Stimulated activated CD8-positive, alpha-beta memory T cell treated with anti-CD3 and anti-CD28 coated beads, Interleukin-7, amount 100 ng/mL, for 4 hours (primary cell): ENCODE measurements at places on chromosomes 1 and 21.

DNA sequence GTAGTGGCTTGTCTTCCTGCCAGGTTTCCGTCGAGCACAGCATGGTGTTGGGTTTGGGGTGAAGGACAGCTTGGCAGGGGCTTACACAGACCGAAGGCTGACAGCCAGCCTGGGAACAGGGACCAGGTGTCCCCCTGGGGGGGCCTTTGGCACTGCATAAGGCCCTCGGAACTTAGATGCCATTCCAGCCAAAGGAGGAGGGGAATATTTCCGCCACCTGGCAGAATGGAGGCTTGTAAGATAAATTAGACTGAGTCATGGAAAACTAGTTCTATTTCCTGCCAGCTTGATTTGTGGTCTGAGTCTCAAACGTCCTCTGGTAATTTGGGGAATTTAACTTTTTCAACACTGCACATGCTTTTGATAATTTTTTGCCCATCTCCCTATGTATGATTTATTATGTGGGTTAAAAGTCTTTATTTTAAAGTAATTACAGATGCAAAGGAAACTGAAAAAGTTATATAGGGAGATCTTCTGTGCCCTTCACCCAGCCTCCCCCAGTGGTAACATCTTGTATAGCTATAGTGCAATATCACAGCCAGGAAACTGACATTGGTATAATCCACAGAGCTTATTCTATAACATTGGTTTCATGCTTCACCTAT lies 11.5 kb upstream of the TMEM51 start:
- DNase-seq, result no peak

DNA sequence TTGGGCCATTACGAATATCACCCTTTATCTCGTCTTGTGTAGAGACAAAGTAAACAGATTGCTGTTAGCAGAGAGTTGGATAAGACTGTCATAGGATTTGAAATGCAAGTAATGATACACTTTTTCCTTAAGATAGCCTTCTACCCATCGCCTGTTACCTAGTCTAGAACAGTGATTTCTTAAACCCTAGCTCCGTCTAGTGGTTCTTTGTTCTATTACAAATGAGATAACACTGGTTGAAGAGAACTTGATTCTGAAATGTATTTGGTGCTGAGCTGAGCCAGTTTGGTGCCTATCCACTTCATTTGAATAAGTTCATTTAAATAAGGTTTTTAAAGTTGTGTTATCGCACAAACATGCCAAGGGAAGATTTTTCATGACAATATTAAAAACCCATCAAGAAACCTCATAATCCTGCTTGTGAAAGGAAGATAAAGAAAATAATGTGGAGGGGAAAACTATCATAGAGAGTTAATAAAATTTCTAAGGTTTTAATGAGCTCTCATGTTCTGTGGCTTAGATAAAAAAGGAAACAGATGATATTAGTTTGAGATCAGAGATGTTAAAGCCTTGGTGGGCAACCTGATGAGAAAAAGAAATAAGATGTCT lies 1.5 kb upstream of the KCNH1 start:
- DNase-seq, result no peak

GRCh38 chr1:39685071-39685470 lies 6.2 kb downstream of the HPCAL4 start:
- DNase-seq, result no peak

DNA sequence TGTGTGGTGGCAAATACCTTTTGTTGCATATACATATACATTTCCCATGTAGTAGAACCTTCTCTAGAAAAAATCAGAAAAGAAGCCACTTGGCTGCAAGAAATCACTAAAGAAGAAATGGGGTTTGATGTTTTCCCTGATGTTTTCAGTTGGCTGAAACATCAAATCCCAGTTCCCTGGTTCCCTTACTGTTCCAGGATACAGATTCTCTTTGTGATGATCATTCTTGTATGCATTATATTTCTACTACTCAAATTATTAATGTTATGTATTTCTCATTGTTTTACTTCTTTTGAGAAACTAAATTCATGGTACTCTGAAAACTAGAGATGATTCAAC lies 7.6 kb downstream of the RNU1-2 start:
- DNase-seq, result no peak

DNA sequence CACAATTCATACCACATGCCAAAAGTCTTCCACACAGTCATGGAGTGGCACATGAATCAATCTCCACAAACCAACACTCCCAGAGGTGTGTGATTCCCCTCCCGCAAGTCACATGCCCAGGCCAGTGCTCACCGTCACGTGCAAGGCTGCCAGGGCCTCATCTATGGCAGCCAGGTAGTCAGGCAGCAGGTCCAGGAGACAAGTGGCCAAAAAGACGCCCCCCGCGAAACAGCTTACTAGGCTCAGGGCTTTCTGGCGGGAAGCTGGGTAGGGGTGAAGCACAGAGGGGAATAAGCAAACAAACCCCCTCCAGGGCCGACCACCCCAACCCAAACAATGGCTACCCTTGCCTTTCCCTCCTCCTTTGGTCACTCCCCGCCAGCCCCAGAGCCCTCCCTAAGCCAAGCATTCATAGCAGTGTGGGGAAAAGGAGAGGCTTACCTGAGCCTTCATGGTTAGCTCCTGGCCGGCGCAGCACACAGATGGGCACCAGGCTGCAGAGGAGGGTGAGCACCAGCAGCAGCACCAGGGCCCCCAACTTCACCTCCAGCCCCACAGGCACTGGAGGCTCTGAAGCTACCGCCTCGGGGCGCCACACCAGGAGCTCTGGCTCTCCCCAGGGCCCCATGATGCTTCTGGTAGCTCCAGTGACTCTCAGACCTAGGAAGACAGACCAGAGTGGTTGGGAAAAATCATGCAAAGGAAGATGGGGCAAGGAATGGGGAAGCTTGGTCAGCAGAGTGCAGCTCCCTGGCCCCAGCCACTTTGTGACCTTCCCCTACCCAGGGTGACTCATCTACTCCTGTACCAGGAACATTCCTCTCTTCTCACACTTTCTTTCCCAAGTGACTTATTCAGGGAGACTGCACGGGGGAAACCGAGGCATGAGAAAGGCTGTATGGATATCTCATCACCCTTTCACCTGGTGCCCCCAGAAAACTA lies 978 bp downstream of the SLC39A1 start:
- no peak for DNase-seq

- DNase-seq, result no peak
These were observed 9.5 kb downstream of the RSPH1 start for GRCh38 chr21:42486531-42486930.

- no peak for DNase-seq
These were observed 104.0 kb downstream of the GDAP2 start for GRCh38 chr1:117825414-117825813.

DNA sequence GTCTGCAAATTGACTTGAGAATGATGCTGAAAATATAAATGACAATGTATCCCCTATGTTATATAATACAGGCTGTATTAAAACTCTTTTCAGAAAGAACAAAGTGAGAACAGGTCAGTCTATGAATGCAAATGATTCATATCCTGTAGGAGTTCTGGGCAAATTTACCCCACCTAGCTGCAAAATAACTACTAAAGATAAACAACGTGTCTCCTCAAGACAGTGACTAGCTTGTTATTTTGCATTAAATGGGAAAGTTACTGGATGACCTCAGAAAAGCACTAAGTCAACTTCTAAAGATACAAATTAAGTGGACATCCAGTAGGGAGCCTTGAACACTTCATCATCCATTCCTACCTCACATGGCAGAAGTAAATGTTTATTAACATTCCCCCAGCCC lies 11.1 kb downstream of the RNF19B start:
- DNase-seq, result no peak

DNA sequence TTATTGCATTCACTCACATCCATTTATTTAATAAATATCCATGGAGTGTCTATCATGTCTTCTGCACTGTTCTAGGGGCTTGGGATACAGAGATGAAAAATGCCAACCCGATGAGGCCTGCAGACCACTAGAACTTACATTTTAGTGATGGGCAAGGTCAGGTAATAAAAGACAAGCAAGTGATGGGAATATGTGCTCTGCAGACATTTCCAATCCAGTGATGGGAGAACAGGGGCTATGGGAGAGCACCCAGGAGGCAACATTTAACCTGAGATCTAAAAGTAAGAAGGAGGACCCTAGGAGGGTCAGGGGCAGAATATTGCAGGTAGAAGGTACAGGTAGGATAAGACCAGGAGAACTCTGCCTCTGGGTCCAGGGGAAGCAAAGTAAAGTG lies 53.1 kb downstream of the ETS2 start:
- no peak for DNase-seq

- no peak for DNase-seq
These were observed 99.9 kb downstream of the ROR1 start for GRCh38 chr1:63873751-63874150.

DNA sequence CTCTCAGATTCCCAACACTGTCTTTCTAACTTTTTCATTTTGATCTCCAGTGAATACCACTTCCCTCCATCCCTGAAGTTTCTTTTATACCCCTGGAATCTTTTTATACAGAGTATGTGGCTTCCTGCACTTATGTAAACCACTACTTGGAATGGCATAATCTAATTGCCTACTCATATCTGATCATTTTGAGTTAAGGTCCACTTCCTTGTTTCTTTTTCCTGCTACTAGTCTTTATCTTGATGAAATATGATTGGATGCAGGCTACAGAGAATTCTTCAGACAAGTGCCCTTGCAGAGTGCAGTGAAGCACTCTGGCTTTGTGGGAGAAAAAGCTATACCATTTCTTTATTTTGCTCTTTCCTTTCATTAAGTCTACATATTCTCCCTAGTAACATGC lies 325.3 kb upstream of the ADAMTS5 start:
- no peak for DNase-seq

DNA sequence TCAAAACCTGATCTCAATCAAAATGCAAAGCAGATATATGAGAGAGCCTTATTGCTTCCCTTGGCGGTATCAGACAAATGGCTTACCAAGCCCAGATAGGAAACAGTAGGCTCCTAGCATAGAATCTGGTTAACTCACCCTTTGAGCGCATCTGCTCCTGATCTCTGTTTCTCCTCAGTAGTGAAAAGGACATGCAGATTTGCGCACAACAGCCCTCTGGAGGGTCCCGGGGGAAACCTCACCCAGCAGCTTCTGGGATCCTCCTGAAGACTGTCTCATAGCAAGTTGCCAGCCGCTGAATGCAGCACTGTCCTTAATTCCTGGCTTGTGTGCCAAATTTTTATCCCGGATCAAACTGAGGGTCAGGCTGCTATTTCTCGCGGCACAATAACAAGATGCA lies 192.2 kb downstream of the FASLG start:
- DNase-seq, result no peak

DNA sequence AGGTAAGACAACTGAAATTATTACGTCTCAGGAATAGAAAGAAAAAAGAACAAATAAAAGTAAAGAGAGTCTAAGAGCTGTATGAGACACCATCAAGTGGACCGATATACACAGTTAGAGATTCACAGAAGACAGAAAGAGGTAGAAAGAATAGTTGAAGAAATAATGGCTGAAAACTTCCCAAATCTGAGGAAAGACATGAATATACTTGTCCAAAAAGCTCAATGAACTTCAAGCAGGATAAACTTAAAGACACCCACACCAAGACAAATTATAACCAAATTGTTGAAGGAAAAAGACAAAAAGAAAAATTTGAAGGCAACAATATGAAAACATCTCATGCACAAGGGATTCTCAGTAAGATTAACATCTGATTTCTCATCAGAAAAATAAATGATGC lies 19.6 kb upstream of the WNT3A start:
- DNase-seq, result no peak
